Adrenal gland (tissue), 19 donors: ENCODE measurements at places on chromosomes 6 and 20. TPM values are rescaled to one million over a fixed set of nuclear protein-coding genes. Genes with fewer than 3 reads are reported as not detected.
A peak's percentile ranks its signal among the peaks of the same experiment; 100 is the strongest.

- H3K36me3 ChIP-seq = no peaks in the 10 kb centered on the region
- no peaks in the 10 kb centered on the region for H3K27me3 ChIP-seq
- peaks cover 37% of the 10 kb centered on the region for H3K4me1 ChIP-seq
- peak overlapping the region; percentile 97 for H3K27ac ChIP-seq
- peak overlapping the region; percentile 99 for H3K4me3 ChIP-seq
Observed at GRCh38 chr6:33314515-33314942, 651 bp upstream of the TAPBP start.

GRCh38 chr20:25592135-25592852 lies 7.0 kb upstream of the NINL start:
- H3K27ac ChIP-seq = no peak overlapping the region
- H3K4me1 ChIP-seq = no peaks in the 10 kb centered on the region
- DNase-seq = no peak
- H3K36me3 ChIP-seq = no peaks in the 10 kb centered on the region

- no peaks in the 10 kb centered on the region for H3K36me3 ChIP-seq
- peak; percentile 80 for DNase-seq
- H3K4me3 ChIP-seq = no peak overlapping the region
- no peaks in the 10 kb centered on the region for H3K27me3 ChIP-seq
- H3K4me1 ChIP-seq = no peaks in the 10 kb centered on the region
Observed at GRCh38 chr6:83215131-83216047, 22.2 kb downstream of the RWDD2A start.

DNA sequence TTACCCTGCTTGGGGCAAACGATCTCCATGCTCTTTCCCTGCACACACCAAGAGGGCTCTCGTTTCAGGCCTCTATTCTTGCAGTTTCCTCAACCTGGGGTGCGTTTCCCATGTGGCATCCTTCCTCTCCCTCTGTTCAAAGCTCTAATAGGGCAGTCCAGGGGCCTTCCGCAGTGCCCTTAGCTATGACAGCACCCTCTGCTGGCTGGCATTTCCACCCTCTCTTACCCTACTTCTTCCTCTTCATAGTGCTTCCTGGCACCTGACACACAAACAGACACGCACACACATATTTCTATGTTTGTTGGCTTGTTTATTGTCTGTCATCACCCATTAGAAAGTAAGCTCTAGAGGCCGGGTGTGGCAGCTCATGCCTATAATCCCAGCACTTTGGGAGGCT lies 294.0 kb downstream of the CLIC5 start:
- H3K4me3 ChIP-seq = no peak overlapping the region
- H3K27ac ChIP-seq = no peak overlapping the region
- no peaks in the 10 kb centered on the region for H3K4me1 ChIP-seq
- H3K36me3 ChIP-seq = no peaks in the 10 kb centered on the region
- no peaks in the 10 kb centered on the region for H3K27me3 ChIP-seq

GRCh38 chr20:41047975-41048305 lies 19.3 kb downstream of the TOP1 start:
- H3K36me3 ChIP-seq = no peaks in the 10 kb centered on the region
- no peak overlapping the region for H3K4me3 ChIP-seq
- H3K4me1 ChIP-seq = peaks cover 84% of the 10 kb centered on the region
- H3K27ac ChIP-seq = no peak overlapping the region

GRCh38 chr6:38973178-38974057 lies 75.2 kb upstream of the GLP1R start:
- H3K27ac ChIP-seq = no peak overlapping the region
- DNase-seq = peak; percentile 37
- H3K36me3 ChIP-seq = no peaks in the 10 kb centered on the region
- H3K4me3 ChIP-seq = no peak overlapping the region
- no peaks in the 10 kb centered on the region for H3K4me1 ChIP-seq

DNA sequence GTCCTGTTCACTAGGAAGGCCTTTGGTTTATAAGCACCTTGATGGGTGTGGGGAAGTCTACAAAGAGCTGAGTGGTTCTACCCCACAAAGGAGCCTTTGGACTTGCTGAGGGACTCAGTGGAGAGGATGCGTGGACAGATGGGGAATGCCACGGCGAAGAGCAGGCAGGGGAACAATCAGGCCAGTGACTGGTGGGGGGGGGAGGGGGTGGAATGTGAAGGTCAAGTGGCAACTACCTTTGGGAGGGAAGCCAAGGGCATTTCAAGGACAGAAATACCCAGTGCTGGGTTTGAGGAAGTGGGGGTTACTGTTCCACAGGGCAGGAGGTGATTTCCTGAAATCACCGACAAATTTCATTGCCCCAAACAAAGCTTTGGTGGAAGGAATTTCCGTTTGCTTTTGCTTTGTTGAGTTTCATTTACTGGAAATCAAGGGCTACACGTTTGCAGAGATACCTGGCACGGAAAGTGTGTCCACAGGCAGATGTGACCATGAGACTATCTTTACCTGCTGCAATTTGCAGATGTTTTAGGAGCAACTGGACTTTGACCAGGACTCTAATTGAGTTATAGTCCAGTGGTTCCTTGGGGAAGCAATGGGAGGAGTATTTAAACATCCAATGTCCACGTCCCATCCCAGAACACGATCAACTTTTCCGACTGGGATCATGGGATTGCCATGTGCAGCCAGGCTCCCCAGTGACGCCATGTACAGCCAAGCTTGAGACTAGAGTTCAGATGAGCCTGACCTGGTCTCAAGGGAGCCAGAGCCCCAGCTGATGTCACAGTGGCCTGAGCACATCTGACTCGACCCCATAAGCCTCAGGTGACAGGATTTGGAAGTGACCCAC lies 8.0 kb downstream of the CST3 start:
- no peak overlapping the region for H3K27ac ChIP-seq
- no peaks in the 10 kb centered on the region for H3K36me3 ChIP-seq
- H3K4me3 ChIP-seq = no peak overlapping the region
- no peaks in the 10 kb centered on the region for H3K27me3 ChIP-seq
- DNase-seq = no peak
- no peaks in the 10 kb centered on the region for H3K4me1 ChIP-seq

GRCh38 chr6:86789779-86790411 lies 147.4 kb upstream of the HTR1E start:
- no peaks in the 10 kb centered on the region for H3K4me1 ChIP-seq
- DNase-seq = no peak
- no peaks in the 10 kb centered on the region for H3K27me3 ChIP-seq
- H3K36me3 ChIP-seq = no peaks in the 10 kb centered on the region
- no peak overlapping the region for H3K4me3 ChIP-seq

DNA sequence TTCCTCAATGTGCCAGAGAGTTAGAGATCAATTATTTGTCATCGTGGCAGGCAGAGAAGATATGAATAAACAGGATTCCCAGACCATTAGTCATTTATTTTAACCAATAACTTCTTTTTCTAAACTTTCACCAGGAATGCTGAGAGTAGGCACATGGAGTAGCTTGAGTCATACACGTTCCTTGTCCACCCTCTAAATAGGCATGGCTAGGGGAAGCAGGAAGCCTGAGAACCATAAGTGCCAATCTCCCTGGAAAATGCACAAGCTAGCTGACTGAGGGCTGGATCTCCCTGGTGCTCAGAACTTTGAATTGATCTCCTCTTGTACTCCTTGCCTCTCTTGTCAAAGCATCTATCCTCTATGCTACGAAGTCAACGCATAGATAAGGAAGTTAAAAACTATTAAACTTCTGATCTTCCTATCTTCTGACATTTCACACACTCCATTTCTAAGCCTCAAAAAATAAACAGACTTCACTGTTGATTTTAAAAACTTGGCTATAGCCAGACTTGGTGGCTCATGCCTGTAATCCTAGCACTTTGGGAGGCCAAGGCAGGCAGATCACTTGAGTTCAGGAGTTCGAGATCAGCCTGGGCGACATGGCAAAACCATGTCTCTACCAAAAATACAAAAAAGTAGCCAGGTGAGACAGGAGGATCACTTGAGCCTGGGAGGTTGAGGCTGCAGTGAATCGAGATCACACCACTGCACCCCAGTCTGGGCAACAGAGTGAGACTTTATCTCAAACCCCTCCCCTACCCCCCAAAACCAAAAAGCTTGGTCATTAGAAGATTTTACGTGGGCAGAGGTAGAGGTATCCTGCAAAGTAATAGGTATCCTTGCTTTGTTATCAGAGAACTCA lies 11.8 kb downstream of the ADTRP start:
- DNase-seq = peak; percentile 51
- H3K27me3 ChIP-seq = no peaks in the 10 kb centered on the region
- H3K4me1 ChIP-seq = peaks cover 42% of the 10 kb centered on the region
- H3K4me3 ChIP-seq = no peak overlapping the region

GRCh38 chr6:134980846-134981245 lies 30.9 kb upstream of the ALDH8A1 start:
- peaks cover 4% of the 10 kb centered on the region for H3K36me3 ChIP-seq
- H3K4me3 ChIP-seq = no peak overlapping the region
- no peaks in the 10 kb centered on the region for H3K27me3 ChIP-seq
- H3K27ac ChIP-seq = no peak overlapping the region
- no peak for DNase-seq
- H3K4me1 ChIP-seq = no peaks in the 10 kb centered on the region

DNA sequence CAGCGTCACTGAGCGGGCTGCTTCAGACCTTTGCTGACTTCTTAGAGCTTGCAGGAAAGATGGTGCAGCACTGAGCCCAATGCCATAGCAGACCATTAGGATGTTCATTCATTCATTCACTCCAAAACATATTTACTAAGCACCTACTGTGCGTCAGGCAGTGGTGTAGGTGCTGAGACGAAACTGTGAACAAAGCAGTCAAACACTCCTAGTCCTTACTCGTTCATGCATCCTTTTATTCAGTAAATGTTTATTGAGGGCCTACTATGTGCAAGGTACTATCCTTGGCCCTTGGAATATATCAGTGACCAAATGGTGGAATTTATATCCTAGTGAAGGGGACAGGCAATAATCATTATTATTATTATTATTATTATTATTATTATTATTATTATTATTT lies 76.6 kb downstream of the TOX2 start:
- no peak for DNase-seq

DNA sequence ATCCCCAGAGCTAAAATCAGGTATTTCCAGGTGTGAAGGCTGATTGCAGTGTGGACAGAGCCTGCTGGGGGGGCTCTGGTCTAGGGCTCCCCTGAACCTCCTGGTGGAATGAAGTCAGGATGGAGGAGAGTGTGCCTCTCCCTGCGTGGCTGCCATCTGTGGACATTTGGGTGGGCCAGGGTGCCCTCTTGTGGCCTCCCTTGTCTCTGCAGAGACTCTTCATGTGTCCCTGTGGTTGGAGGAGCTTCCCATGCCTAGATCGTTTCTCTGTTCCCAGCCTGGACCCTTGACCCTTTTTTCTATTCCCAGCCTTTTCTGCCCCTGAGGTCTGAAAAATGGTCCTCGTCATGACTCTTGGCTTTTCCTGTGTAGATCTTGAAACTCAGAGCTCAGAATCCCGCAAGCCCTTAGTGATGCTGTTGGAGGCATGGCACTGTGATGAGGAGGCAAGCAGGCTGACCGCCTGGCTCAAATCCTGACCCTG lies 9.9 kb upstream of the PSMF1 start:
- H3K4me3 ChIP-seq = no peak overlapping the region
- peak; percentile 59 for DNase-seq
- no peaks in the 10 kb centered on the region for H3K36me3 ChIP-seq
- H3K4me1 ChIP-seq = no peaks in the 10 kb centered on the region

DNA sequence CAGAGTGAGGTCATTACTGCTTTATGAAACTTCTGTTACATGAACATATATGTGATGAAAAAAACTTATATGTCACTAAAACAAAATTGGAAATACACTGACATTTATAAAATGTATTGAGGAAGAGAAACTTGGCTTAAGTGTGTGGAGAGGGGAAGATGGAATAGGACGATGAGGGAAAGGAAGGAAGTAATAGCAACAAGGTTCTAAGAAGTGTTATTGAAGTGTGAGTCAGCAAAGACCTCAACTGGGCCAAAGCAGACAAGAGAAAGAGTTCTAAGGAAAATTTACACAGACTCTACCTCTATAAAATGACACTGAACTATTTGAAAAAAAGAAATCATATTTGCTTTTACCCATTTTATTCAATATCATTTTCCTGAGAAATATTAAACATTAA lies 38.3 kb downstream of the SNX3 start:
- H3K36me3 ChIP-seq = no peaks in the 10 kb centered on the region
- DNase-seq = no peak
- no peak overlapping the region for H3K27ac ChIP-seq
- H3K4me3 ChIP-seq = no peak overlapping the region
- H3K4me1 ChIP-seq = peaks cover 20% of the 10 kb centered on the region

DNA sequence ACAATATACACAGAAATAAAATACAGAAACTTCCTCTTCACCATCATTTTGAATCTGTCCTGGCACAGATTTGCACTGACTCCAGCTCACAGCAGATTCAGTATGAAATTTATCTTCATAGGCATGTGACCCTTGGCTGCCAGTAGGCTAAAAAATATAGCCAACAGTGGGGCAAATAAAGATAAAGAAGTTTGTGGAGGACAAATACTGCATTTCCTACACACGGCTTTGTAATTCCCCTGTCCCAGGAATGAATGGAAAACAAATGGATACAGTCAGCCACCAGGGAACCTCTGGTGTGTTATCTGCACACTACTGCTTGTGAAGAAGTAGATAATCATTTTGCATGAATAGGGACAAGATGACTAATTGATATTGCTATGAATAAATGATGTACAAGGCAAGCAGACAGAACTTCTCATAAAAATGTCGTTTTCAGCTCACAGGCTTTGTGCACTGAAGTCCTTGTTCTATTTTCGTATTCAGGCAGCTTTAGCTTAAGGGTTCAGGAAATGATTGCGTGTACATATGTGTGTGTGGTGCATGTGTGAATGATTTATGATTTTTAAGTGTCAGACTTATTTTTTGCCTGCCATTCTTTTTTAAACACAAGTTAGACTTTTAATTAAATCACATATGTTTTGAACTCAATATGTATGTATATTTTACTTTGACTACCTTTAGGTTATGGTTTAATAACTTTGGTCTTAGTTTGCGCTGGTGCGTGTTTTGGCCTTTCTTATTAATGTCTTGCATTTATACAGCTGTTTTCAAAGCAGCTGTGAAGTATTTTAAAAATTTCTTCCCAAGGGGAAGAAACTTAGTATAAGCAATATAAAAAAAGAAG lies 543.8 kb upstream of the JAG1 start:
- H3K27me3 ChIP-seq = no peaks in the 10 kb centered on the region
- no peak overlapping the region for H3K27ac ChIP-seq
- peaks cover 16% of the 10 kb centered on the region for H3K4me1 ChIP-seq
- no peaks in the 10 kb centered on the region for H3K36me3 ChIP-seq

GRCh38 chr20:41717483-41717882 lies 99.3 kb upstream of the CHD6 start:
- DNase-seq = peak; percentile 60
- no peaks in the 10 kb centered on the region for H3K36me3 ChIP-seq
- no peak overlapping the region for H3K4me3 ChIP-seq

The RRAGD gene
- total RNA-seq = 40.3 TPM

The LY6G6C gene
- total RNA-seq = not detected

The HCK gene
- total RNA-seq = 36.0 TPM

The PSMA7 gene
- 332 TPM for total RNA-seq

The SEL1L2 gene
- total RNA-seq = not detected

The WTAP gene
- total RNA-seq = 120 TPM
